Stimulated activated CD8-positive, alpha-beta memory T cell treated with anti-CD3 and anti-CD28 coated beads, Interleukin-4, amount 100 ng/mL, for 1 hour (primary cell): ENCODE measurements at places on chromosomes 5 and 9.

- no peak for DNase-seq
Observed at GRCh38 chr5:2863675-2864433, 112.4 kb upstream of the IRX2 start.

DNA sequence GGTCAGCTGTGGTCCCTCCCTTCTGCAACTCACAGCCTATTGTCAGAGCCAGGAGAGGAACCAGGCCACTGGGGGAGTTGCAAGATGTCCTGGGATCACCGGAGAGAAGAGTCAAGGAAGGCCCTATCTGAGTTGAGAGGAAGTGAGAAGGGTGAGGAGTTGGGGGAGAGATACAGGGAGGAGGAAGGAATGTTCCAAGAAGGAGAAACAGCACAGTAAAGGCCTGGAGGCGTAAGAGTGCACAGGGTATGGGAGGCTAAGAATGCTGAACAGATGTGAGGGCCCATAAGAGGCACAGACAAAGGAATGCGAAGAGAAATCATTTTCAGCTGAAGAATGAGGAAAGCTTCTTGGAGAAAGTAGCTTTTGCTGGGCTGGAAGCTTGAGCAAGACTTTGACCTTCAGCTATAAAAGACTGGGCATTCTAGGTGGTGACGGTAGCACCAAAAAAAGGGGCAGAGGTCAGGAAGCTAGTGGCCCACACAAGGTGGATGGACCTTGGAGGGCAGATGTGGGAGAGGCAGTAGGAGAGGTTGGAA is 21.6 kb upstream of the CSF1R start:
- no peak for DNase-seq

- DNase-seq, result no peak
Observed at GRCh38 chr5:168464214-168464613, 22.1 kb upstream of the RARS1 start.

DNA sequence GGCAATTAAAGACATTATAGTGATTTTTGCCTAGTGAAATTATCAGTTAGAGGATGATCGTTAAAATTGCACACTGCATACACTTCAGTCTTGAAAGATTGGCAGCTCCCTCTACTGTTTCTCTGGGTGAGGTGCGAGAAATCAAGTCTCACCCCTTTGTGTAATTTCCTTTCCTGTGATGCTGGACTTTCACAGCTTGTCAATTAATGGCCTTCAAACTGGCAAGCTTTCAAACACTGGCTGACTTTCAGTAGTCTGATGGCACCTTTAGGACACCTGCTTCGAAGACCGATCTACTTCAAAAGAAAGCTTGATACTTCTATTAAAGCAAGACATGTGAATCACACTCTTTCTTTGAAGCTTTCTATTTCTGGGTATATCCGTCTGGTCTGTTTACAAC is 706.7 kb upstream of the PTPRD start:
- no peak for DNase-seq
